ENCODE measurements at places on chromosomes 6 and 20.
A peak's percentile ranks its signal among the peaks of the same experiment; 100 is the strongest.

DNA sequence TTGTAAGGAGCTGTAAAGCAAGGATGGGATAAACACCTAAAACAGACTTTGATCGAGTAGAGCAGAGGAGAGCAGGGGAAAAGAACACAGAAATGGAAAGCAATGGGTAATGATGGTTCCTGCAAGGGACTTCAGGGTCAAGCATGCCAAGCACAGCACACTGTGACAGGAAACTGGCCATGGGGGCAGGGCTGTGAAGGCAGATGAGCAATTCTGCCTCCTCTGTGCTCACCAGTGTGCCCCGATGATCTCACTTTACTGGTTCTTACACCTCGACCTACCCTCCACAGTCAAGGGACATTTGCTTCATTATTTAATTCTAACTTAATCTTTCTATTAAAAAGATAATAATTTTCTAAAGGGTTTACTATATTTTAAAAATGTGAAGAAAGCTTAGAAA, 21.6 kb upstream of the MYB start:
- no peak for DNase-seq

DNA sequence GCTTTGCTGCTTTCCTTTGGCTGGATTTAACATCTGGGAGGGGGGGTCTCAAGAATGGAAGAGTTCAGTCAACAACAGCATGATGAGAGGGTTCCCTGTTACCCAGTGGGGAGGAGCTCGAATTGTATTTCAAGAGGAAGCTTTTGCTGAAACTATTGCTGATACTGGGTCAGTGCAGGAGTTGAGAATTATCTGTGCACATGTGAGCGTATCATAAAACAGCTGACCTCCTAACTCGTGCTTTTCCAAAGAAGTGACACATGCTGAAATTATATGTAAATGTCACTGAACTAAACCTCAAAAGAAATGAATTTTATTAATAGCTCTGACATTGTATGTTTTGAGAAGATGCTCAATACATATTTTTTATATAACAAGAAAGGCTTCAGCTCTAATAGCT, 96.3 kb downstream of the PHF3 start:
- no peak for DNase-seq

GRCh38 chr6:103707596-103708325, 1152.0 kb downstream of the HACE1 start:
- DNase-seq = no peak

DNA sequence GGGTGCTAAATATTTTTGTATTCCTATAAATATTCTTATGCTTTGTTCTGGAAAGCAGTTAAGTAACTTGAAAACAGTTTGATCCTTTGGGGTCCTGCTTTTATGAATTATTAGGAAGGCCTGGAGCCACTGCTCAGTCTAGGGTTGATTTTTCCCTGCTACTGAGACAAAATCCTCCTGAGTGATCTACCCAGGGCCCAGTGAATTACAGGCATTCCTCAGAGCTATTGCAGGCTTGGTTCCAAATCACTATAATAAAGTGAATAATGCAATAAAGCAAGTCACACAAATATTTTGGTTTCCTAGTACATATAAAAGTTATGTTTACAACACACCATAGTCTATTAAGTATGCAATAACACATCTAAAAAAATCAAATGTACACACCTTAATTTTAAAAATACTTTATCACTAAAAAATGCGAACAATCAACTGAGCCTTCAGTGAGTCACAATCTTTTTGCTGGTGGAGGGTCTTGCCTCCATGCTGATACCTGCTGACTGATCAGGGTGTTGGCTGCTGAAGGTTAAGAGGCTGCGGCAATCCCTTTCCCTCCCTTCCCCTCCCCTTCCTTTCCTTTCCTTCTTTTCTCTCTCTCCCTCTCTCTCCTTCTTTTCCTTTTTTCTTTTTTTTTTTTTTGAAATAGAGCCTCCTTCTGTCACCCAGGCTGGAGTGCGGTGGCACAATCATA, 43.0 kb downstream of the DNAAF9 start:
- DNase-seq = no peak

DNA sequence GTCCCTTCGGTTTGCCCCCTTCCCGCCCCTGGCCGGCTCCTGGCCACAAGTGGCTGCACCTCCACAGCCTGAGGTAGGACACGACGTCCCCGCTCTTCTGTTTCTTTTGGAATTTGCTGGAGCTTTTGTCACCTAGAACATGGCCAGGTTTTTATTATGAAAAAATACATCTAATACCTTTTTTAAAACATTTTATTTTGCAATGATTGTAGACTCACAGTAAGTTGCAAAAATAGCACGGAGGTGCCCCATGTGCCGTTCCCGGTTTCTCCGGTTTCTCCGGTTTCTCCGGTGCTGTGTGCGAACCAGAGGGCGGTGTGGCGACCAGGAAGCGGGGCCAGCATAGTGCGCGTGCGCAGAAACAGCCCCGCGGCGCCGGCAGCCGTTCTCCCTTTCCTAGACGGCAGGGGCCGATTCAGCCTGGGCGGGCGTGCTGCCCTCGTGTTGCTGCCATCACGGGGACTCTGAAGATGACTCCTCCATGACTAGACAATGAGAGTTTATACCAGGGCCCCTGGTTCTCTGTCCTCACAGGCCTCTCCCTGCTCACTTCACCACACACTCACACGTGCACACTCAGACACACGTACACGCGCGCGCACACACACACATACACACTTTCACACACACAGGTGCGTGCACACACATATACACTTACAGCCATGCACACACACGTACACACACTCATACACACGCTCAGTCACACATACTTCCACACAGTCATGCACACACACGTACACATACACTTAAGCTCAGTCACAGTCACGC, 102.1 kb downstream of the TMEM242 start:
- no peak for DNase-seq

DNA sequence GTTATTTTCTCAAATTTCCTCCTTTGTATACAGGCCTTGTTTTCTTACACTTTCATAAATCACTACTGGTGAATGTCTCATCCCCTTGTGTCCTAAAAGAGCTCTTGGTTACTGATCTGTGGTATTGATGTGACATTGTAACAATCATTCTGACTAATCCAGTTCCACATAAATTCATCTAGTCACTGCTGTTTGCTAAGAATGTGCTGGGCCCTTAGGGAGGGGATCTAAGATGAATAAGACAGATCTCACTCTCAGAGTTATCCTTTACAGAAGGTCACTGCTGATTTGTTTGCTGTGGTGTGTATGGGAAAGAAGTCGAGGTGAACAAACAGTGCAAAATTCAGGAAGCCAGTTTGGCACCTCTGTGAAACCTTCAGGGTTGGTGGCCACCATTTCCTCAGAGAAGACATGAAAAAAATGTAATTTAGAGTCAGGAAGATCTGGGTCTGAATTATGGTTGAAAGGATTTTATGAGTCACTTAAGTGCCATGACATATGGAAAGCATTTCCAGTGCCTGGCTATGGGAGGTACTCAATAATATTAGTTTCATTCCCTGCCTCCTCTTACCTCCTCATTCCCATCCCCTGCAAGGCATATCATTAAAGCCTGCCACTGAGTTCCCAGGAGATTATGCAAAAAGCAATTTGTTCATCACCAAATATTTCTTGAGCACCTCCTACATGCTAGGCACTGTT, 121.8 kb downstream of the COL9A1 start:
- DNase-seq = no peak

- DNase-seq = no peak
Measured at GRCh38 chr6:129233458-129234134, 350.7 kb downstream of the LAMA2 start.

- no peak for DNase-seq
Measured at GRCh38 chr6:42729731-42730130, 7.3 kb upstream of the PRPH2 start.

DNA sequence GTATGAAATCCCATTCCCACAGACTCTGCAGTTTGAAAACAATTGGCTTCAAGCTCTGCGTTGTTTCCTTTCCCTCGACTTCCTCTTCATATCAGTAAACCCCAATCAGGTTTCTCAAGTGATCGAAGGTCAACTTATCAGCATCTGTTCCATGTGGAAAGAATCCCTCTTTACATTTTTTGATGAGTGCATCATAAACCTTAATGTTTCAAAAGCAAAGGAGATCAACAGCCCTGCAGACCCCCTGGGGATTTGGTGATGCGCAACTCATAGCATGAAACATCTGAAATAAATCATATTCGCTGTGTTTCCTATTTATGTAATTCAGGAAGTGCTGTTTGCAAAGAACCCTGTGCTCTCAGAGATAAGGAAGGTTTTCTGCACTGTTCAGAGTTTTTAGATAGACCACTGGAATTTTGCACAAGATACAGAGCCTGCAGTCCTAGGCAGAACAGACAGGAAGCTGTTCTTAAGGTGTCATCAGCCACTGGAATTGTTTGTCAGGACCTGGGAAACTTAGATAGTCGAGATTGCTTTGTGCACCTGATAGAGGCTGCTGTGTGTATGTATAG, 216.0 kb downstream of the HIVEP2 start:
- DNase-seq = no peak

DNA sequence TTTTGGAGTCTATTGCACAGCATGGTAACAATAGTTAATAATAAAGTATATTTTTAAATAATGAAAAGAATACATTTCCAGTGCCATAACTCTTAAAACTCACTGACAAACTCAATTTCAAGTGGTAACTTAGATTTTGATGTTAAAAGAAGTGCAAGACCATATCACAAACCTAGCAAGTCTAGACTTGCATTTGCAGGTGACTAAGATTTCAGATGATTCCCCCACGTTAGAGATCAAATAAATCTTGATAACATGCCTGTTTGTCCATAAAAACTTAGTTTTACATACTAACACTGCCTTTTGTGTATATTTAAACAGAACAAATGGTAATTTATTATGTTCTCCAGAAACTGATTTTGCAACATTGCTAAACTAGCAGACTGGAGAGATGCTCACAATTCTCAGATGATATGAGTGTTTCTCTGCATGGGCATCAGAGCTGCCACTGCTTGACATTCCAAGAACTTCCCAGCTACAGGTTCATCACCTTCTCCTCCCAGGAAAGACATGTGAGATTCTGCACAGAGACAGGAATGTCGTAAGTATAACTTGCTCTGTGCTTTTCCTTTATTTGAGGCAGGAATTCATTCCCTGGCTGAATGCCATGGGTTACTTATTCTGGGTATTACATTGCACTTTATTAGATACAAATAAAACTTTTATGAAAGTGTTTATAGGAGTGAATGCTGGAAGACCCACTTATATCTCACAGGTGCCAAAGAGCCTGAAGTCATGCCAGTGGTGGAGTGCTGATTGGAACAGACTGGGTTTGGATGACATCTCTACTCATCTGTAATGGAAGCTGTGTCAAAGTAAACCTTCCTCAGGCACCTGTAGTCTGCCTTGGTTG, 160.2 kb upstream of the FOXA2 start:
- DNase-seq = no peak

DNA sequence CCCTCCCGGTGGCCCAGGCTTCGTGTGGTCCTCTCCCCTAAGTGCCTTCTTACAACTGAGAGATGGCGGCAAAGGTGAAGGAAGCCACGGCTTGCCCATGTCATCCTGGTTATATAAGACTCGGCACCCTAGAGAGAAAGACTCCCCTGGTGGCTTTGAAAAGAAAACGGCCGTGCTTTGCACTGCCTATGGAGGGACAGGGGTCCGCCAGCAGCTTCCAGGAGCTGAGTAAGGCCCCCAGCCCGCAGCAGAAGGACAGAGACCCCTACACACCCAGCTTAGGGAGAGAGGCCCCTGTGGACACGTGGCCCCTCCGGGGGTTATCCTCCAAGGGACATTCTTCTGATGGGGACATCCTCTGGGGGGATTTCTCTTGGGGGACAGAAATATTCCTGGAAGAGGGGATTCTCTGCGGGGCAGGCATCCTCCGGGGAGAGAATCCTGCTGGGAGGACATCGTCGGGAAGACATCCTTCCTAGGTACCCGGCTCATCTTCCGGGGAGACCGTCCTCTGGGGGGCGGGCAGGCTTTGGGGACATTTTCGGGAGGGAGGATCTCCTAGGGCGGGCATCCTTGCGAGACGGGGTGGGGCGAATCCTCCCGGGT, 511 bp upstream of the OGFR start:
- DNase-seq = peak; percentile 10

GRCh38 chr20:39773380-39774000, 811.3 kb downstream of the DHX35 start:
- DNase-seq = no peak

GRCh38 chr6:142118925-142119324, 13.8 kb upstream of the GJE1 start:
- no peak for DNase-seq

- no peak for DNase-seq
Measured at GRCh38 chr6:139262519-139263300, 29.1 kb downstream of the TXLNB start.

- no peak for DNase-seq
Measured at GRCh38 chr6:36577301-36577700, 16.9 kb upstream of the SRSF3 start.

GRCh38 chr6:148107911-148108310, 234.7 kb upstream of the SASH1 start:
- DNase-seq = no peak

DNA sequence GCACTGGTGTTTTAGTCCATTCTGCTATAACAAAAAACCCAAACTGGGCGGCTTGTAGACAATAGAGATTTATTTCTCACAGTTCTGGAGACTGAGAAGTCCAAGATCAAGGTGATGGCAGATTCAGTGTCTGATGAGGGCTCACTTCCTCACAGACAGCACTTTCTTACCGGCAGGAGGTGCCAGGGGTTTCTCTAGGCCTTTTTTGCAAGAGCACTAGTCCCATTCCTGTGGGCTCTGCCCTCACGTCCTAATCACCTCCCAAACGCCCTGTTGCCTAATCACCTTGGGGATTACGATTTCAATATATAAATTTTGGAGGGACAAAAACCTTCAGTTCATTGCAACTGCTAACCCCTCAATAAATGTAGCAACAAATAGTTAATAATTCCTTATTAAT, 140.0 kb upstream of the SGK1 start:
- DNase-seq = no peak

DNA sequence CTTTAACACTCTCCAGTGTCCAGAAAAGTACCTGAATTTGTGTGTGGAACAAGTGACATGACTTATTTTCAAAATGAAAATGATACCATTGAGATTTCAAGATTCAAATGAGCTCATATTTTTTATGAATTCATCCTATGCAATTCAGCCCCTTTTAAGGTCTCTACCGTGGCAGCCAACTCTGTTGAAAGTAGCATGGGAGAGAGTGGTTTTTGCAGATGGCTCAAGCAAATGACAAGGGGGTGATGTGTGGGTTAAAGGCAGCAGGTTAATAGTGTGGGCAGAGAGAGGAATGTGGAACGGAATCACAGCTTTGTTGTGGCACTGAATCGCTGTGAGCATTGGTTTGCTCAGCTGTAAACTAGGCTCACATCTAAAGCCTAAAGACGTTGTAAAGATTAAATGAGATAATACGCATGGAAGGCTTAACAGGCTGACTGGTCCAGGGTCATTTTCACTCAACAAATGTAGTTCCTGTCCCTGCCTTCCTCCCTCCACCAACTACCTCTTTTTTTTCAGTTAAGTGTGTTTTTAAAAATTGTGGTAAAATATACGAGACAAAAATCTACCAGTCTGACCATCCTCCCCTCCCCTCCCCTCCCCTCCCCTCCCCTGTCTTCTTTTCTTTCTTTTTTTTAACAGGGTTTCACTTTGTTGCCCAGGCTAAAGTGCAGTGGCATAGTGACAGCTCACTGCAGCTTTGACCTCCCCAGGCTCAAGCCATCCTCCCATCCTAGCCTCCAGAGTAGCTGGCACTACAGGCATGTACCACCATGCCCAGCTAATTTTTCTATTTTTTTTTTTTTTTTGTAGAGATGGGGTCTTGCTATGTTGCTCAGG, 114.7 kb upstream of the ZNF217 start:
- no peak for DNase-seq
